ENCODE measurements at places on chromosomes 1 and 21.

- no peak for DNase-seq
These were observed 322.5 kb upstream of the ADGRL2 start for GRCh38 chr1:81478219-81478618.

DNA sequence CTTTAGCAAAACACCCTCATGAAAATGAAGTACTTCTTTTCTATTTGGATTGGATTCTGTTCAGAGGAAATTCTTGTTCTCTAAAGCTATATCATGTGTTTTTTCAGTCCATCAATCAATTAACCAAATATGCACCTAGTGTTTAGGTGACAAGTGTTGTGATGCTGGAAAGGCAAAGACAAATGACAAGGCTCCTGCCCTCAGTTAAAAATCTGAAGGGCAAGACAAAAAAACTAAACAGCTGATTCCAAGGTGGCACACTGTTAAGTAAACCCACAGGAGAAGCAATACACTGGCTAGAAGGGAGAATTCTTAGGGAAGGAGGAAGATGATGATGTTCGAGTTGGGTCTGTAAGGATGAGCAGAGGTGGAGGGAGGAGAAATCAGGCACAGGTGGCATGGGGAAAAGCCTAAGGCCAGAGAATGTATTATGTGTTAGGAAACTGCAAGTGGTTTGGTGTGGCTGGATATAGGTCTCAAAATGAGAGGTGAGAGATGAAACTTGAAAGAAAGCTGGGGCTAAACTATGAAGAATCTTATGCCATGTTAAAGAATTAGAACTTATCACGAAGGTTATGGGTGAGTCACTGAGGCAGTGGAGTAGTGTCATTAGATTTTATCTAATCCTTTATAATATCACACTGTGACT lies 51.8 kb upstream of the GFI1 start:
- peak; percentile 26 for DNase-seq

GRCh38 chr21:41479686-41480085 lies 28.3 kb downstream of the TMPRSS2 start:
- no peak for DNase-seq

DNA sequence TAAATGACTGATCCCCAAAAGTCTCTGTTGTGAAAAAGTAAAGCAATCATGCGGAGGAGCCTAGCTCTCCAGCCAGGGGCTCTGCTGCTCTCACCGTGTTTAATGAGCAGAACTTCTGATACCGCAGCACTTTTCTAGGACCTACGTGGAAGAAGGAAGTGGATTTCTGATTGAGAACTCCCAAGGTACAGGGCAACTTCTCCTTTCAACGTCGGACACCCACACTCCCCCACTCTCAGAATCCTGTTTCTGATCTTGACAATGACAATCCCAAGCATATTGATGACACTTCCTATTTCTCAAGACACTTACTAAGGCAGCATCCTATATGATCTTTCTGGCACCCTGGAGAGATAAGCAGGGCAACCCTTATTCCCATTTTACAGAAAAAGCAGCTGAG lies 78.4 kb downstream of the PROX1 start:
- no peak for DNase-seq

GRCh38 chr1:224791362-224791941 lies 138.0 kb upstream of the DNAH14 start:
- no peak for DNase-seq

DNA sequence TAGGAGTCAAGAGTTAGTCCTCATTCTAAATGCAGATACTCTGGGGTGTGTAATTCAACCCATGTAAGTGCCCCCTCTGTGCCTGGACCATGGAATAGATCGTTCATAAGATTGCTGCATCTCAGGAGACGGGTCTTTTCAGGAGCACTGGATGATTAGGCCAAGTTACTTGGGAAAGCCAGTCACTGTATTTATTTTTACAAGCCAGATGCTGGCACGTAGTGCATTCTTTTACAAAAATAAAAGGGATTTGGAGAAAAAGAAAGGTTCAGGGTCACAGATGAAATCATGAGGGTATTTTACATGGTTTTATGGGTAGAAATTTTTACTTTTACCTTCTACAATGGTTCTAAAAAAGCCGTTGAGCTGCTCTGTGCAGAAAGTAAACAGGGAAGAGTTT lies 102.6 kb upstream of the UBE2U start:
- DNase-seq: no peak

DNA sequence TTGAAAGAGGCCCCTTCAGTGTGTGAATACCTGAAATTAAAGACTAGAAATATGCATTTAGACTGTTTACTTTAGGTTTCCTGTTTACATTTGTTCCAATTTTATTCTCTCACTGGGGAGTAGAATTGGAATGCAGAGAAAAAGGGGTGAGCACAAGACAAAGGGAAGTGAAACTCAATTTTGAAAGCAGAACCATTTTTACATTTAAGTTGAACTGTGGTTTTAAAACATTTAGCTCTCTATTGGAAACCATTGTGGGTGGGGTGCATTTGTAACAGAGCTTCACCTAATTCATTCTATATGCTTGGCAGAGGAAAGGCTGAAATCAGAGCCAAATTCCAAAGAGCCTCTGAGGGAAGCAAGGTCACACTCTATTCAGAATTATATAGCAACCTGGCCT lies 235.3 kb upstream of the C1orf105 start:
- no peak for DNase-seq

- DNase-seq: no peak
These were observed 237.0 kb downstream of the GPATCH2 start for GRCh38 chr1:217393896-217394295.

GRCh38 chr1:247077213-247077612 lies 1.4 kb downstream of the ZNF670 start:
- DNase-seq: no peak

GRCh38 chr1:87388411-87388810 lies 59.7 kb downstream of the LMO4 start:
- DNase-seq: no peak

GRCh38 chr21:14955936-14956520 lies 108.8 kb downstream of the NRIP1 start:
- no peak for DNase-seq

DNA sequence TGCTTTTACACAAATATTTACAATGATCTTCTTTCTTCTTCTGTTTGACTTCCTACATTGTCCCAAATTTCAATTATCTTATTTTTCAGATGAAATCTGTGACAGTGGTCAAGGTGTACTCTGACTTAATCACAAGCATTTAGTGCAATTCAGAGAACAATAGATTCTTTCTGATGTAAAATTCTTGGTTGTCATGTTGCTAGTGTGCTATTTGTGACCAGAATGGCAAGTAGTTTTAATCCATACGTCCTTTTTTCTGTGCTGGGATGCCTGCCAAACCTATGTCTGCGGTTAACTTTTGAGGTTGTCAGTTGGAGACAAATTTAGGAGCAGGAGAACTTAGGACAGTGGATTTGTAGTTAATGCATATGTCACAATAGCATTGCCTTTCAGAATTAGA lies 31.0 kb downstream of the NCAM2 start:
- DNase-seq: no peak

DNA sequence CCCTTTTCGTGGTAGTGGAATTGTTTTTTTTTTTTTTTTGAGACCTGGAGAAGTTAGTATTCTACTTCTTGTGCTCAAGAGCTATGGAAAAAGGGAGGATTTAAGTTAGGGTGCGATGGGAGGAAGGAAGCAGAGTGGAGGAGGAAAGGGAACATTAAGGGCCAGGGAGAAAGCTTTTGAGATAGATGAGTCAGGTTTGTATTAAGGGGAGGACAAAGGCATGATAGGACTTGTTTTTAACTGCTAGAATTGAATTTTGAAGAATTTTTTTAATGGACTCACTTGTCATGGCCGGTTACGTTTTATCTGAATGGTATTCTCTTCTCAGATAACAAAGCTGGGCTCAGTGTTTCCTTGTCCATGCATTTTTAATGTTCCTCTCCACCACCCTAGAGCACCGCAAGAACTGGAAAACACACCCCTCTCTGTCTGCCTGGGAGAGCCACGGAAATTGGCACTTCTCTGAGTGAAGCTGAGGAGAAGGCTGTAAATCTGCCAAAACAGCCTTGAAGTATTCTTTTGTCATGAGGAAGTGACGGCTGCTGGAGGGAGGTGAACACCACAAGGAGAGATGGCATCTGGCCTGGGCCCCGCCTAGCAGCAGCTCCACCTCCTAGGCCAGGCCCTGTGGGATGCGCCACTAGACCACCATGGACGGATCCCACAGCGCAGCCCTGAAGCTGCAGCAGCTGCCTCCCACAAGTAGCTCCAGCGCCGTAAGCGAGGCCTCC lies 3.5 kb downstream of the NIPAL3 start:
- peak; percentile 20 for DNase-seq

- DNase-seq: no peak
These were observed 938.9 kb upstream of the ADGRL4 start for GRCh38 chr1:79945391-79945790.

DNA sequence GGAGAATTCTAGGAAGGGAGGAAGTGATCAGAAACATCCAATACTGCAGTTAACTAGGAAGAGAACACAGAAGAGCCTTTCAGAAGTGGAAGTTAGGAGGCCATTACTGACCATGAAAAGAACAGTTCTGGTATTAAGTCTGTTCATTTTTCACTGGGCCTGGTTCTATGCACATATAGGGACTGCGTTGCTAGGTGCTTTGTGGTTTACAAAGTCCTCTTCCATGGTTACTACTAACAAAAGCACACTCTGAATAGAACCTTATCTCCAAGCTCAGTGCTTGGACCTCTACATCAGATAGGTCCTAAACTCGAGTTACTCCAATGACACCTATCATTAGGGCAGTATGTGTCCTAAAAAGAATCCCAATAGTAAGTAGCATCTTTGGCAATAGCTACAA lies 75.4 kb downstream of the RPAP2 start:
- DNase-seq: no peak

GRCh38 chr1:178271471-178271870 lies 177.6 kb downstream of the RASAL2 start:
- no peak for DNase-seq

DNA sequence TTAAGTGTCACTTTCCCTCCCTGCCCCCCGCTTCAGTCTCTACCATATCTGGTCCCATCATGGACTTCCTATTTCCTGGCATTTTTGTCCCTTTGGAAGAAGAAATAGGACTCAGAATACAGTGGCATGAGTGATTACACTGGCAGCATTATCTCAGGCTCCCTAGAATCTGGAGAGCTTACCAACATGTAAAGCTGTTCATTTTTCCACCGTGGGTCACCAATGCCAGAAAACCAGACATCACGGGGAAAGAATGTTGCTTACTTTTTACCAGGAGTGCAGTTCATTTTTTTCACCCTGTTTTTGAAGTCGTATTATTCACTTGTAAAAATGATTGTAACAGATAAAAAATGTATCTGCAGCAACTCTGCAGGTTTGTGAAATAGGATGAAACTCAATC lies 44.8 kb downstream of the BACH1 start:
- DNase-seq: no peak

DNA sequence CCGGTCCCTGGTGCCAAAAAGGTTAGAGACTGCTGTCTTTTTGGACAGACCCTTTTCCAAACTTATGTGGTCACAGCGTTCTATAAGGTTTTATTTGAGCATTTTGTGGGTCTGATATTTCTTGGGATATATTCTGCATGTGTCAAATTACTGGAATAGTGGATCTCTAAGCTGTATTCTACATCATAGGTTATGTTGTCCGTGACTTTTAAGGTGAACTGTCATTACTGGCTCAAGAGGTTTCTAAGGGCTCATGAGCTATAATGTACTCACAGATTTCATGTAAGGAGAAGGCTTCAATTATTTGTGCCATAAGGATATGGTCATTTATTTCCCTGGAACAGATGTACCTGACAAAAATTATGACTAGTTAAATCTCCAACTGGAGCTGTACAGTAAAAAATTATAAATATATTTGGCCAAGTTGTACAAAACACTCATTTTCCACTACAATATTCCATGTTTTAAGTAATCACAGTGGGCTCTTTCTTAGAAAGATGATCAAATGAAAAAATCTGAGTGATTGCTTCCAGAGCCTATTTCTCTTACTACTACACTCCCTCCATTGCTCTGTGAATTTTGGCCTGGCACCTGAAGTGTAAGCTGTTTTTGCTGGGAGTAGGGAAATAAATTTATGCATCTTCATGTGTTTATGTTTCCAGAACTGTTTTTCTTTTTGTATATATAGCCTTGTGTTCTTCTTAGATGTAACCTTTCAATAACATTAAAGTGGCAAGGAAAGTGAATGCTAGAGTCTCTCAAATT lies 538.1 kb upstream of the ZRANB2 start:
- DNase-seq: no peak

- DNase-seq: no peak
These were observed 791 bp upstream of the PIK3R3 start for GRCh38 chr1:46133181-46133658.

DNA sequence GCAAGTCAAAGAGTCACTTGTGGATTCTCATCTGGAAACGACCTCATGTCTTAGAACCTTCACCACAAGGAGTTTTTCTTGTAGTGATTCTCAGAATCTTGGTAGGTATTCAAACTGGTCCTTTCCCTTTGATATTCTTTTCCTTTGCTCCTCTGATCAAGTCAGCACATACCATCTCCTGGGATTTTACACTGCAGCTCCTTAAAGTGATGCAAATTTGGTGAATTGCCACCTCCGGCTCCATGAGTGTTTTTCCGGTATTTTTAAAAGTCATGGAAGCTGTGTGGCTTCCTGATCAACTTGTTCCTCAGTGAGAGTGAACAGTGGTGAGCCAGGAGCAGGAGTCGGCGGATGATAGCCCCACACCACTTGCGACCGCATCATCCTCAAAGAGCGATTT lies 182.1 kb upstream of the DAB1 start:
- no peak for DNase-seq

- DNase-seq: no peak
These were observed 24.8 kb downstream of the HSD3B1 start for GRCh38 chr1:119531606-119532323.

- DNase-seq: no peak
These were observed 105.0 kb upstream of the SAMD11 start for GRCh38 chr1:818618-819291.

DNA sequence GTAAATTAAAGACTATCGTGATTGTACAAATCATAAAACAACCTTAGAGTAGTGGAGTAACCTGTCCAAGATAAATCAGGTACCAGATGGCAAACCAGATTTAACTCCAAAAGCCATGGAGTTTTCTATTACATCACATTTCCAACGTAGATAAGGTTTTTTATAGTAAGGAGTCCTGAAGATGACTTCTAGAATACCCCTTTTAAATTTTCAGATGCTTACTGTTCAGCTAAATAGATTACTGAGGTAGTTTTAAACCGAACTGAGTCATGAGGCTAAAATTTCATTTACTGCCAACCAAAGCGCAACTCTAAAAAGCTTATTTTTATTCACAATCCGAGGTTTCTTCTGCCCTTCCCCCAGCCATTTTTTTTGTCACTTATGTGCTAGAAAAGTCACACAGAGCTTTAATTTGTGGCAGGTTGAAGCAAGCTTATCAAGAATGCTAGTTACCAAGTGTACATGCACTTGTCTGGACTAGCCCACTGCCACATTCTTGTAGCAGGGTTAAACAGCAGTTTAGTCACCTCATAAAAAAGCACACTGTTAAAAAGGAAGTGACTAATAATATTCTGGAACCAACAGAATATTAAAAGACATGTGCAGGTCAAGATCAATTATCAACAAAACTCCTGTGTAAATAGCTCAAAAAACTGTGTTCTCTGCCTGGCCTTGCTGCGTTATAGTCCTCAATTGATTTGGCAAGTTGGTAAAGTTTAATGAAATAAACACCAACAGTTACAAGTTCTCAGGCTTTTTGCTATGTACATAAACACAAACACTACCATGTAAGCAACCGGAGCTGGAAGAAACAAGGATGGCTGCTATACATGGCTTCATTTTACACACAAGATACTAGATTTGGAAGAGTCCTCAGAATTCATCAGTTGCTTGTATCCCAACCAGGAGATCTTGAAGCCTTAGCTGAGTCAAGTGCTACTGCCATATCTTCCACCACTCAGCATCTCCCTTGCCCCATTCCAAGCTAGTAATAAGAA lies 180.3 kb upstream of the DMRTA2 start:
- no peak for DNase-seq

GRCh38 chr1:65412256-65412983 lies 8.0 kb upstream of the LEPR start:
- no peak for DNase-seq
